Effector memory CD4-positive, alpha-beta T cell (primary cell): ENCODE measurements at places on chromosomes 16 and 17.

- DNase-seq, result no peak
These were observed at the start of gene HAS3 for GRCh38 chr16:69105501-69106361. Gene HAS3, plus strand, starts transcription at chr16:69105653. Its CDS starts 3,743 bp downstream, at chr16:69109396.

DNA sequence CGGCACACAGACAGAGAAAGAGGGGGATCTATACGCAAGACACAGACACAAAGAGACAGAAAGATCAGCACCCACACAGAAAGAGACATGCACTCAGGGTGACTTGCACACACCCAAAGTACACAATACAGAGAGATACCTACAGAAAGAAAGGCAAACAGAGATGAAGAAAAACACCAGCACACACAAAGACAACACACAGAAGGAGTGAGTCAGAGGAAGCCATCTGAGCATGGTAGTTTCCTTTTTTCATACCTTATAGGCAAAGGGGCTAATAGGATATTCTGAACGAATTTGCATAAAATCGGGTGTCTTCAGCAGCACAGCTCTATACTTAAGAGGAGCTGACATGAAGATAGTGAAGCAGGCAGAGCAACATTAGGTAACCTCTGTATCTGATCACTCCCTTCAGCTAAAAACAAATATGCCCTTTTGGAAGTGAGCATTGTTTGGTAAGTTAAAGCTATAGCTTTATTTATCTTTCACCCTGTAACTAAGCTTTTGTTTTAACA is 198.6 kb downstream of the AATF start:
- DNase-seq, result no peak

- DNase-seq, result peak; percentile 41
These were observed 1.4 kb upstream of the KANSL1 start for GRCh38 chr17:46194393-46195216.

GRCh38 chr17:70184207-70184606 is 14.9 kb downstream of the KCNJ2 start:
- no peak for DNase-seq

- DNase-seq, result peak; percentile 84
These were observed at the start of gene PRKCB for GRCh38 chr16:23835390-23836077. Gene PRKCB, plus strand, starts transcription at chr16:23835983.

DNA sequence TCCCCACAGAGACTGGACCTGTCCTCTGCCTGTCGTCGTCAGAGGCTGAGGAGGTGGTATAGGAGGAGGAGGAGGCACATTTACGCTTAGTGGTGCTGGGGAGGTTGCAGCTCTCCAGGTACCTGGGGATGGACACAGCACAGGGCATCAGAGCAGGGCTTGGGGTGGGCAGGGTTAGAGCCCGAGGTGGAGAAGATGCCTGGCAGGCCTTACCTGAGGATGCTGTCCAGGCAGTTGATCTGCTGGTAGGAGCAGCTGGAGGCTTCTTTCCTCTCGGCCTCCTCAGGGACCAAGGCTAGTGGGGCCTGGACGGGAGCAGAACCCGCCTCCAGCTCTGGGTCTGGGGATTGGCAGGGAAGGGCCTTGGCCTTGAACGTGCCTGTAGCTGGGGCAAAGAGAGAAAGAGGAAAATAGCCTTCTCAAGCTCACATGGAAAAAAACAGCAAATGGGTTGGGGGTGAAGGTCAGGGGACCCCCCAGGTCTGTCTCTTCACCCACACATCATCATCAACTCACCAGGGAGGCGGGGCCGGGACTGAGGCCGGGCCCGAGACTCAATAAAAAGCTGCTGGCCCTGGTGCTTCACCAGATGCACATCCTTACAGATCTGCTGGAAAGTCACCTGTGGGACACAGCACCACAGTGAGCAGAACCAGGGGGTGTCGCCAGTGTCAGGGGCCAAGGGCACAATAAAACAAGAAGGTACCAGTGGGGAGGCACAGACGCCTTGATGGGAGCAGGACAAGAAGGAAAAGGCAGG is 5.6 kb downstream of the PER1 start:
- DNase-seq, result no peak

DNA sequence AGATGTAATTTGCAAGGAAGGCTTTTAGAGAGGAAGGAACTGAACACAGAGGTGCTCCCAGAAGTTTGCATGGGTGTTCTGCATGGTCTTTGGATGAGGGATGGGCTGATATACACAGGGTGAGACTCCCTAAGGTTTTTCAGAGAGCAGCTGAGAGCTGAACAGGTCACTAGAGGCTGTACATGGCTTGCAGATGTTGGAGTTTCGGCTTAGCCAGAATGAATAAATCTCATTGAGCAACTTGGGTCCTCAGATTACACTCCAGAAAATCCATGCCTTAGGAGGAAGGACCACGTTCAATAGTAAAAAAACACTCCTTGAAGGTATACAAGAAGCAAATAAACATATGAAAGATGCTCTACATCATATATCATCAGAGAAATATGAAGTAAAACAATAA is 7.5 kb upstream of the ITGB3 start:
- no peak for DNase-seq

- DNase-seq, result no peak
These were observed 1.8 kb upstream of the RASD1 start for GRCh38 chr17:17497845-17498520.

DNA sequence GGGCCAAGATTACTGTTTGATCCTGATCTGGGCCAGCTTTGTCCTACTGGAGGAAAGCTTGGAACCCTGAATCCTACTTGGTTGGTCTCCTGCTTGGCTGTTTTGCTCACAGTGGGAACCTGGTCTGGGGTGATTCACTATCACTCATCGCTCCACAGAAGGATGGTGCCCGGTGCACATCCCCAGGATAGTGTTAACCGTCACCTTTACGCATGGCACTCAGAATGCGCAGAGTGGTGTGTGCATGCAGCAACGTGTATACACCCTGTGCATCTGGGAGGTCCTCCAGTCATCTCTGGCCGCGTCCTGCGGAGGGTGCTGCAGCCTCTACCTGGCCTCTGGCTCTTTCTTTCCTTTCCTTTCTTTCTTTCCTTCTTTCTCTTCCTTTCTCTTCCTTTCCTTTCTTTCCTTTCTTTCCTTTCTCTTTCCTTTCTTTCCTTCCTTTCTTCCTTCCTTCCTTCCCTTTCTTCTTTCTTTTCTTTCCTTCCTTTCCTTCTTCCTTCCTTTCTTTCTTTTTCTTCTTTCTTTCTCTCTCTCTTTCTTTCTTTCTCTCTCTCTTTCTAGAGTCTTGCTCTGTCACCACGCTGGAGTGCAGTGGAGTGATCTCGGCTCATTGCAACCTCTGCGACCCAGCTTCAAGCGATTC is 13.1 kb downstream of the SOCS3 start:
- DNase-seq, result no peak

DNA sequence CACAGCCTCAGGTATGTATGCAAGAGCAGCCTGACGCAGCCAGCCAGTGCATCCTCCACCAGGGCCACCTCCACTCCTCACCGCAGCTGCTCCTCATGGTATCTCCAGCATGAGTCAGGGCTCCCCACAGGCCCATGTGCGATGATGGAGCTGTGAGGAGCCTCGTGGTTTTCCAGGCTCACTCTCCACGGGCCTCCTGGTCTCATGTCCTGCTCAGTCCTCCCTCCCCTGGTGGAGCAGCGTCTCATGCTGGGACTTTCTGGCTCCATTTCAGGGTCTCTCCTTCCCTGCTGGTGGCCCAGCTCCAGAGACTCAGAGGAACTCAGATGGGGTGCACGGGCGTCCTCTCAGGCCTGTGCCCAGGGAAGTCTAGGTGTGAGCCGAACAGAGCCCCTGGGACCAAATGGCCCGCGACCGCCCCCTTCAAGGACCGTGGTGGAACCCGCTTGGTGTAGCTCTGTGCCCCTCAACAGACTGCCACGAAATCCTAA is 70.4 kb downstream of the METRNL start:
- DNase-seq, result no peak

DNA sequence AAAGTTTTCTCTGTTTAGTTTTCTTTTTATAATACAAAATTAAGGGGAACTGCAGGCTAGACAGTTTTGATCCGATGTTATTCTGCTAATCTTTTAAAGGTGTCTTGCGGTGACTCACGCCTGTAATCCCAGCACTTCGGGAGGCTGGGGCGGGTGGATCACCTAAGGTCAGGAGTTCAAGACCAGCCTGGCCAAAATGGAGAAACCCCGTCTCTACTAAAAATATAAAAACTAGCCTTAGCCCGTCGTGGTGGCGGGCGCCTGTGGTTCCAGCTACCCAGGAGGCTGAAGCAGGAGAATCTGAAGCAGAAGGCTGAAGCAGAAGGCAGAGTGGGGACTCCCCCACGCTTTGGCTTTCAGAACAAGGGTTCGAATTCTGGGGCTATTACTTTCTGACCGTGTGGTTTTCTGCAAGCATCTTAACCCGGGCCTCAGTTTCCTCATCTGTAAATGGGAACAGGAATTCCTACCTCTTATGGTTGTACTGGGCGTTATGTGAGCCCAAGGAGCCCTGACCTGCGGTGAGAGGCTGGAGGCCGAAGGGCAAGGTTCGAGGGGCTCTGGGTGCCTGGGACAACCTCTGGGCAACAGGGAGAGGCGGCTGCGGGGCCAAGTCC is 1.2 kb upstream of the KATNB1 start:
- no peak for DNase-seq

GRCh38 chr17:45771271-45771959 is 12.7 kb upstream of the CRHR1 start:
- DNase-seq, result no peak

DNA sequence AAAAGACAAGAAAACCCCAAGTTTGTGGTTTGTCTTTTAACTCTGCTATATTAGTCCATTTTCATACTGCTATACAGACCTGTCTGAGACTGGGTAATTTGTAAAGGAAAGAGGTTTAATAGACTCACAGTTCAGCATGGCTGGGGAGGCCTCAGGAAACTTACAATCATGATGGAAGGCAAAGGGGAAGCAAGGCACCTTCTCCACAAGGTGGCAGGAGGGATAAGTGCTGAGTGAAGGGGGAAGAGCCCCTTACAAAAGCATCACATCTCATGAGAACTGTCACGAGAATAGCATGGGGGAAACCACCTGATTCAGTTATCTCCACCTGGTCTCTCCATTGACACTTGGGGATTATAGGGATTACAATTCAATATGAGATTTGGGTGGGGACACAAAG is 13.5 kb upstream of the ADAM11 start:
- no peak for DNase-seq

DNA sequence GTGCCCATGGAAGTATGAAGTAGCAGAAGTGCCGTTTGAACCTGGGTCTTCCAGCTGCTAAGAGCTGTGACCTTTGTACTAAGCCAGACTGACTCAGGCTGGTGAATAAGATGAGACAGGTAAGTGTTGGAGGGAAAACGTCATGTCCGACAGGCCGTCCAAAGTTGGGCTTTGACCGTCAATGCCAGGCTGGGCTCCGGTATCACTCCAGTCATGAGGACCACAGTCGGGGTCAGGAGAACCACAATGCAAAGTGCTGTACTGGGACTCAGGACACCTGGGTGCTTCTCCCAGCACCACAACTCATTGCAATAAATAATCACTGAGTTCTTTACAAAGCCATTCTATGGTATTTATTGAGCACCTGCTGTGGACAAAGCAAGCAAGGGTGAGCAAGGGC is 268.6 kb downstream of the HAPSTR1 start:
- no peak for DNase-seq

DNA sequence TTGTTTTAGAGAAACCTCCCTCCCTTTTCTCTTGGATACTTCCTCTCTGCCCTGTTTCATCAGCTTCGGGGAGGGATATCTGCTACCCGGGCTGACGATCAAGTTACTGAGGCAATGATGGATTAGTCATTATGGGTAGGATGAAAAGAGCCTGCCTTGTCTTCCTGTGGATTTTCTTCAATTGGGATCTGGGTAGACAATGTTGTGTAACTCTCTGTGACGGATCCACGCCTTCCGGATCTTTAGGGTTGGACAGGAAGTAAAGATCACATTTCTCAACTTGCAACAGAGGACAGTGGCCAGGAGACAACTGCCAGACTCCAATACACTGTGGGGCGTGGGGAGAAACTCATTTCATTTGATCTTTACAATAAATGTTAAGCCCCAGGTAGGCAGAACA is 11.3 kb upstream of the CHST6 start:
- no peak for DNase-seq

DNA sequence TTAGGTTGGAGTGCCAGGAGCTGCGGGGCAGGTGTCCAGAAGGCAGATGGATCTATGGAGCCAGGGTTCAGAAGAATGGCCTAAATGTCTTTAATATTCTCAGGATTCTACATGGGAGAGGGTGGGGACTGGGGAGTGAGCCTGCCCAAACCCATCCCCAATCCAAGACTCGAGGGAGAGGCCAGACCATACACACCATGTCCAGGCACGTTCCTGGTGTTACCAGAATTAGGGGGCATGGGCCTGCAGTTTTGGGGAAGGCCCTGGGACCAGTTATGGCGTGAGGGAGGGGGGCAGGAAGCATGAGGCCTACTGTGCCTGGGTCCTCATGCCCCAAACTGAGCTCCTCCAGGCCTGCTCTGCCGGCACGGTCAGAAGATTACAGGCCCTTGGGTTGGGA is 1.9 kb downstream of the TAX1BP3 start:
- no peak for DNase-seq

DNA sequence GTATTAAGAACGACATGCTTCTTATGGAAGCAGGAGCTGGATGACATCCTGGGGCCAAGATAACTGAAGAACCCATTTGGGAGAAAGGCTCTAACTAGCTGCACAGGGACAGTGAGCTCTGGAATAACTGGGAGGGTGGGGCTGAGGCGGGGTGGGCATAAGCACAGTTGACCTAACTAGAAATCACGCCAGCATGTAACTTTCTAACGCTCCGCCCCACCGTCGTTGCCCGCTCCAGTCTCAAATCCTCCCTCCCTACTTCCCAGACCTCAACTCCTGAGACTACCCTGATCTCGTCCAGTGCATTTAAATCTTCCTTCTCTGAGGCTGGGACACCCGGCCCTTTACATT is 436 bp downstream of the PHB1 start:
- DNase-seq, result no peak
